ENCODE measurements at places on chromosomes 7 and 10.

- no peak for DNase-seq
Observed at GRCh38 chr10:124663766-124664360, 80.3 kb downstream of the FAM53B start.

- DNase-seq, result no peak
Observed at GRCh38 chr7:128271471-128271941, 30.4 kb downstream of the LEP start.

DNA sequence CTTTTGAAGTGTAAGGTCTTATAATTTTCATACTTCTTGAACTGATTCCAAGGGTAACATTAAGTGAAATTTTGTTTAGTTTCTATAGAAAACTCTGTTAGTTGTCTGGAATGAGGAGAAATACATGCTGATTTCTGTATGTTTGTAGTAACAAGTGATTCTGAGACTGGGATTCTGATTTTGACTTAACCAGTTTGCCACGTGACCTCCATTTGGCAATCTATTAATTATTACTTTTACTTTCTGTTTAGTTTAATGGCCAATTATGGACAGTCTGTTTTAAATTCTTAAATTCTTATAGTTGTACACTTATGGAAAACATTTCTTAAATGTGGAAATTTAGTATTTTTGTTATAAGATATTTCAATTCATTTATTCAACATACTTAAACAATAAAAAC is 163.1 kb downstream of the ADK start:
- DNase-seq, result no peak

DNA sequence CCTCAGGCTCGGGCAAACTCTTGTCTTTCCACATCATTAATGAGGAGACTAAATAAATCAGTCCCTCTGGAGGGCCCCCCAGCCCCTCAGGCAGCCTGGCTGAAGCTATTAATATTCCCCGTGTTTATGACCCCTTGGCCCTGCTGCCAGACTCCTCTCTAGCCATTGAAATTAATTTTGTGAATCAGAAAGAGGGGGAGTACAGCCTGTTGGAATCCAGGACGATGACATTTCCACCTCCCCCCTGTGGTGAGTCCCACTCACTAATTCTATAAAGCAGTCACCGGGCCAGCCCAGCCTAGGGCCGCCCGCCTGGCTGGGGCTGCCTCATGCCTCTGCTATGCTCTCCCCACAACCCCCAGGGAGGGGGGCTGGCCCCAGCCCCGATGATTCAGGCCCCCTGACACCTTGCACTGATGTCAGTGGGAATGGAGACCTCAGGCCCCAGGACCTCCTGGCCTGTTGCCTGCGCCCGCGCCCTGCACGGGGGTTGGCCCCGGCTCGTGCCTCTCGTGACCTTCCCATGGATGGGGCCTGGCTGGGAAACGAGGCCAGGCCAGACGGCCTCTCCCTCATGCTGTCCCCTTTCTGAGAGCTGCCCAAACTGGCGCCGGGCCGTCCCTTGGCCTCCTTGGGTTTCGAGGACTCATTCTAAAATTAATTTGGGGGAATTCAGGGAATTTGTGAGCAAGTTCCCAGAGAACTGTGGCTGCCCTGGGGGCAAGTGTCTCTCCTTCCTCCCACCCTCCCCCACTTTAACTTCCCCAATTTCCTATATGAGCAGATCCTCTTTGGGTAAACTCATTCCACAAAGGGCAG is 34.0 kb downstream of the TMEM270 start:
- peak; percentile 85 for DNase-seq

GRCh38 chr7:82167558-82168314 is 275.8 kb downstream of the CACNA2D1 start:
- no peak for DNase-seq

GRCh38 chr10:17134737-17135260 is 5.2 kb upstream of the CUBN start:
- DNase-seq, result no peak

- no peak for DNase-seq
Observed at GRCh38 chr7:151792086-151792485, 84.8 kb downstream of the PRKAG2 start.

- DNase-seq, result peak; percentile 31
Observed at GRCh38 chr7:129391546-129392171, 42.6 kb upstream of the STRIP2 start.

GRCh38 chr7:15430911-15431310 is 130.9 kb downstream of the AGMO start:
- no peak for DNase-seq

- no peak for DNase-seq
Observed at GRCh38 chr10:44975431-44976331, 2.9 kb downstream of the DEPP1 start.

- no peak for DNase-seq
Observed at GRCh38 chr10:88557256-88557655, 25.9 kb downstream of the RNLS start.

DNA sequence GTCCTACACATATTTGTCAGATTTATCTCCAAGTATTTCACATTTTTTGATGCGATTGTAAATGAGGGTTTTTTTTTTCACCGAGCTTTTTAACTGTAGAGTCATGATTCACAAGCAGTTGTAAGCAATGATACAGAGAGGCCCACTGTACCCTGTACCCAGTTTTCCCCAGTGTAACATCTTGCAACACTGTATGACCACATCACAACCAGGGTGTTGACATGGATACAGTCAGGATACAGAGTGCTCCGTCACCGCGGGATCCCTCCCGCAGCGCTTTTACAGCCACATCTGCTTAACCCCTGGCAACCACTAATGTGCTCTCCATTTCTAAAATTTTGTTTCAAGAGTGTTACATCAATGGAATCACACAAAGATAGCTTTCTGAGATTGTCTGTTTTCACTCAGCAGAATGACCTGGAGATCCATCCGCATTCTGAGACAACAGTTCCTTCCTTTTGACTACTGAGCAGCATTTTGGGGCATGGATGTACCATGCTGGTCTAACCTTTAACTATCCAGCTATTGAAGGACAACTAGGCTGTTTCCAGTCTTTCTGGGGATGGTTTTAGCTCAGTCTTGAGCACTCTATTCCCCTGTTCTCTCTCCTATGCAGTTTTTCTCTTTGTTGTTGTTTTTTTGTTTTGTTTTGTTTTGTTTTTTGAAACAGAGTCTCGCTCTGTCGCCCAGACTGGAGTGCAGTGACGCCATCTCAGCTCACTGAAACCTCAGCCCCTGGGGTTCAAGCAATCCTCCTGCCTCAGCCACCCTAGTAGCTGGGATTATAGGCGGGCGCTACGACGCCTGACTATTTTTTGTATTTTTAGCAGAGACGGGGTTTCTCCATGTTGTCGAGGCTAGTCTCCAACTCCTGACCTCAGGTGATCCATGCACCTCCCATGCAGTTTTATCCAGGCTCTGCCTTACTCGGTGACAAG is 25.9 kb downstream of the GPRIN2 start:
- no peak for DNase-seq

DNA sequence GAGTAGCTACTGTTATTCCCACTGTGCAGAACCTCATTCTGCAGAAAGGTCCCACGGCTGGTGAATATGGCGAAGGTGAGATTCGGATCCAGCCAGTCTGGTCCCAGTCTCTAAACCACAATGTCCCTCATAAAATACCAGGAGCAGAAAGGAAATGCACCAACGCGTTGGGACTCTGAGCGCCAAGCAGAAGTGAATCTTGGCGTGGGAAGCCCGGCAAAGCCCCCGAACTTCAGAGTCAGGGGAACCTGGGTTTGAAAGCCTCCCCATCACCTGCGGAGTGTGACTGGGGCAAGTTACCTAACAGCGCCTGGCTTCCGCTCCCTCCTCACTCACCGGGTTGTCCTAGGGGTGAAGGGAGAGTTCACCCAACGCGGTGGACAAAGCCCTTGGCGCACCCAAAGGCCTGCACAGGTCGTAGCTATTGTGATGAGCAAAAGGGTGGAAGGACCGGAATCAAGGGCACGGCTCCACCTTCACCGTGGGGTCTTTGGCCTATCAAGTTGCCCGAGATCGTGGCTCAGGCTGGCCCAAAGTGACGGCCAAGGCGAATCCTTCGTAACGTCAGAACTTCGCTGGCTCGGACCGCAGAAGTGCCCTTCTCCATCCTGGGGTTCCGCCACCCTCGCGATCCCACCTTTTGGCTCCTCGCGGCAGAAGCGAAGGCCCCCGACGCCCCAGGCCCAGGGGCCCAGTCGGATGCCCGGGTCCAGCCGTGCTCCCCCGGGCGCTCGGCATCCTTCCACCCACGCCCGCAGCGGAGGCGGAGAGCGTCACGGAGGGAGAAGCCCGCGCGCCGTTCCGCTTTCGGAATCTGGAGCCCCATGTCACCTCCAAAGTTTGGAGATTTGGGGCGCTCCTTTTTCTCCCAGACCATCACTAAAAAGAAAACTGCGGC is 811 bp downstream of the RGS10 start:
- DNase-seq, result no peak

- no peak for DNase-seq
Observed at GRCh38 chr10:26359670-26360069, 78.5 kb upstream of the APBB1IP start.

GRCh38 chr10:63094405-63094804 is 38.7 kb upstream of the NRBF2 start:
- DNase-seq, result no peak

DNA sequence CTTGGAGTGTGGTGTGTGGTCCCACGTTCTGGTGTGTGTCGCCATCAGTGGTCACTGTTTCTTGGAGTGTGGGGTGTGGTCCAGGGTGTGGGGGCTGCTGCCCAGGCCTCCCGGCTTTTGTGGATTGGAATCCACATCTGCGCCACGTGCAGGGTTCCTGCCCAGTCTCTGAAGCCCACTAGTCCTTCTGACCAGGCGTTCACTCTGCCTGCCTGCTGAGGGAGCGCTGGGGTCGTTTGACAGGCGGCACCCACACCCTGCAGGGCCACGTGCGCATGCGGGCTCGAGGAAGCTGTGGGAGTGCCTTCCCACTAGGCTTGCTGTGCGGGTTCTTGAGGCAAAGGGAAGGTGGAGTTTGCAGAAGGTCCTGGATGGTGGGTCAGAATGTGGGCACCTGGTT is 51.4 kb downstream of the INPP5A start:
- no peak for DNase-seq

- no peak for DNase-seq
Observed at GRCh38 chr7:33534833-33535232, 370.5 kb upstream of the BMPER start.

- no peak for DNase-seq
Observed at GRCh38 chr10:62112963-62113362, 155.7 kb downstream of the RTKN2 start.

GRCh38 chr10:114157912-114158311 is 16.1 kb downstream of the CCDC186 start:
- no peak for DNase-seq

DNA sequence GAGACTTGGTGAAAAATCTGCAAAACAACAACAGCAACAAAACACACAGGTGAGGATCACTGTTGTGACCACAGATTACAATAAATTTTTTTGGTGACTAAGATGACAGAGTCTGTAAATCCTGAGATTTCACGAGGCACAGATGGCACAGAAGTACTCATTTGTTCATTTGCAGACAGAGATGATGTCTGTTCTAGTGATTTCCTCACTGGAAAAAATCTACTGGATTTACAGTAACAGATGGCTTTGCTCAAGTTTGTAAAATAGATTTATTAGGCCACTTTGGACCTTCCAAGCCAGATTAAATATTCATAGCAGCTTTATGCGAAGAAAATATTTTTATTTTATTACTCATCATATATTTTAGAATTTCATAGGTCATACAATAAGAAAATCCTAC is 113.5 kb upstream of the IL6 start:
- no peak for DNase-seq

GRCh38 chr10:102117391-102118159 is 2.6 kb downstream of the LDB1 start:
- DNase-seq, result peak; percentile 70

DNA sequence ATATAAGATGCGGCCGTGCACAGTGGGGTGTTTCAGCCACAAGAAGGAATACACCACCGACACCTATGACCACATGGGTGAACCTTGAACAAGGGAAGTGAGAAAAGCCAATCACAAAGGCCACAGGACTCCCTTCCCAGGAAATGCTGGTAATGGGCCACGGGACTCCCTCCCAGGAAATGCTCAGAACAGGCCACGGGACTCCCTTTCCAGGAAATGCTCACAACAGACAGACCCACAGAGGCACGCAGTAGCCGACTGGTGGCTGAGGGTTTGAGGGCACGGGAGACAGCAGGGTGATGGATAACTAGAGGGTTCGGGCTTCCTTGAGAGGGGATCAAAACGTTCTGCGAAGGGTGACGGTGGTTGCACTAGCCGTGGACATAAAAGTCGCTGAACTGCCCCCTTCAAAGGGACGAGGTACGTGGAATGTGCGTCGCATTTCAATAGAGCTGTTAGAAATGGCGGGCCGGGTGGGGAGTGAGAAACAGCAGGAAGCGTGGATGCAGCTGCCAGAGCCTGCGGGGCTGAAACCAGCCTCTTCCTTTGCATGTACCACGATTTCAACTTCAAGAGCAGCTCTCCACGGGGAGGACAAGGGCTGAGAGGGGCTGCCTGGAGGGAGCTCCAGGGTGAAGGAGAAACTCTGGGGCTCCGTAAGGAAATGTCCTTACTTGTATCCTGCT is 274.0 kb downstream of the ELFN1 start:
- no peak for DNase-seq

DNA sequence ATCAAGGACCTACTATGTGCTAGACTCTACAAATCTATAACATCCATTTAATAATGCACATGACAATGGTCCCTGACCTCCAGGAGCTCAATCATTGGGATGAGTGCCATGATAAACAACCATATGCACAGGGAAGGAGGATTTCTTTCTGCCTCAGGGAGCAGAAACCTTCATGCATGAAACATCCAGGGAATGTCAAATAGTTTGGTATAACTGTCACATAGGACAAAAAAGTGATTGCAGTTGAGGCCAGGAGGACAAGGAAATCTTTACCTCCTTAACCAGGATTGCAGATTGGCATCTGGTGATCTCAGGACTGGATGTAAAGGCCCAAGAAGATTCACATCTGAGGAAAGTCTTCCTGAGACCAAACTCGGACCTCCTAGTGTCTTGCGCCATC is 993.1 kb downstream of the KCNMA1 start:
- DNase-seq, result no peak

DNA sequence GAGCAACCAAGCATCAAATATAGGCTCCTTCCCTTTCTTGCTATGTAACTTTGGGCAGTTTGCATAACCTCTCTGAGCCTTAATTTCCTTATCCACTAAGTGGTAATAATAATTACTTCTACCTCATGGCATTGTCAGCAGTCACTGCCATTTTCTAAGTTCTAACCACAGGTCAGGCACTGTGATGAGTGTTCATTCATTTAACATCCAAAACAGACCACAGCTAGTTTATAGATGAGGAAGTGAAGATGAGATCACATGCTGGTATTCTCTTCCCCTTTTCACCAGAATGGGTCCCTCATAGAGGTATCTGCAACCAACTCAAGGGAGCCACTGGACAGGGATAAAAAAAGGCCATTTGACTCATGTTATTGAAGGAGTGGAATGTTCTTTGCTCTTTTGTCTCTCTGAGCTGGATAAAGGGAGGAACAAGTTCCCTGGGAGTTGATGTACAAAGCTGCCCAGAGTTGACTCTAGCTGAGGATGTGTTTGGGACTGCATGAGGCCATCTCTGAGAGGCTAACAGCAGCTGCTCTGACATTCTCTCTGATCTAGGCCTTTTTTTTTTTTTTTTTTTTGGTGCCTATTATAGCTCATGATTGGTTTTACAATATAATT is 65.0 kb downstream of the DNAJC12 start:
- DNase-seq, result no peak

GRCh38 chr10:112375721-112376395 is 1.9 kb downstream of the ACSL5 start:
- DNase-seq, result peak; percentile 34

- no peak for DNase-seq
Observed at GRCh38 chr10:83678850-83679249, 460.5 kb upstream of the GHITM start.

- no peak for DNase-seq
Observed at GRCh38 chr10:113616244-113617074, 47.4 kb downstream of the NRAP start.
